ENCODE measurements at places on chromosomes 16 and 17.

DNA sequence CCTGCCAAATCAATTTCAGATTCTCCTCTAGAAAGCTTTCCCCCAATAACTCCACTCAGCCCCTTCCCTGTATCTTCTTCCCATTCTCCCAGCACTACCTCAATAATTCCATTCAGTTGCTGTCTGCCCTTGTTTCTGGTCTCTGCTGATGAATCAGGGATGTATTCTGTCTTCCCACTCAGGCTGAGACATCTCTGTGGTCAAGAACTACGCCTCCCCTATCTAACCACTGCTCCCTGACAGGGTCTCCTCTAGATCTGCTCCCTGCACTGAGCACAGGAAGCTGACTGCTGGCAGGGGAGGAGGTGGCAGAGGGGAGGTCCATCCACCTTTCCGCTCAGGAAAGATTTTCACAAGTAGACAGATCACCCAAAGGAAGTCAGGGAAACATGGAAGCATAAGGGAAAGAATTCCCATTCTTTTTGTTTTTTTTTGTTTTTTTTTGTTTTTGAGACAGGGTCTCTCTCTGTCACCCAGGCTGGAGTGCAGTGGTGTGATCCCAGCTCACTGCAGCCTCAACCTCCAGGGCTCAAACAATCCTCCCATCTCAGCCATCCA is 16.9 kb upstream of the SP2 start:
- DNase-seq: no peak

DNA sequence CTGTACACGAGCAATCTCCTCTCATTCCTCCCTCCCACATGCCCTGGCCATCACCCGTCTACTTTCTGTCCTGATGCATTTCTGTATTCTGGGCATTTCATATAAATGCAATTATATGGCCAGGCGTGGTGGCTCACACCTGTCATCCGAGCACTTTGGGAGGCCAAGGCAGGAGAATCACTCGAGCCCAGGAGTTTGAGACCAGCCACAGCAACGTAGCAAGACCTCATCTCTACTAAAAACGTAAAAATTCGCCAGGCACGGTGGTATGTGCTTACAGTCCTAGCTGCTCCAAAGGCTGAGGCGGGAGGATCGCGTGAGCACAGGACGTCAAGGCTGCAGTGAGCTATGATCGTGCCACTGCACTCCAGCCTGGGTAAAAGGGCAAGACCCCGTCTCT is 4.8 kb downstream of the MEAK7 start:
- no peak for DNase-seq

DNA sequence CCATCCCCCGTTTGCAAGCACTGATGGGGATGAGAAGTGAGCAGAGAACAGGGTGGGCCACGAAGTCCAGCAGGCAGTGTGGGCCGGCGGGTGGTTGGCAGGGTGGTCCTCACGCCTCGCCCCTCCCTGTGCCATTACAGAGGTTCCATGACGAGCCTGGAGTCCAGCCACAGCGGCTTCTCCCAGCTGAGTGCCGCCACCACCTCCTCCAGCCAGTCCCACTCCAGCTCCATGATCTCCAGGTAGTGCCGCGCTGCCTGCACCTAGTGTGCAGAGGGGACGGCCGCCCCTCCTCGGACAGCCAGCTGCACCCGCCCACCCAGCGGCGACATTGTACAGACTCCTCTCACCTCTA is 73.0 kb downstream of the SEC14L1 start:
- DNase-seq: no peak

DNA sequence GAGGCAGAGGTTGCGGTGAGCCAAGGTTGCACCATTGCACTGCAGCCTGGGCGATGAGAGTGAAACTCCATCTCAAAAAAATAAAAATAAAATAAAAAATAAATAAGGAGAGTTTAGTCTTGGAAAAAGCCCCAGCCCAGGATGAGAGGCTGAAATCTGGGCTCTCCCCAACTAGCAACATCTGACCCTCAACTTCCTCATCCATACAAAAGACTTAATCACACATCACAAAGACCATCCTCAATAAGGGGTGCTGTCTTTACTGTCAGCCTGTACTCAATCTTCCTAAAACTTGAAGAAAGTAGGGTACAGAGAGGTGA is 11.4 kb upstream of the SLC4A1 start:
- DNase-seq: no peak

GRCh38 chr17:79559111-79559887 is 51.6 kb downstream of the RBFOX3 start:
- no peak for DNase-seq

DNA sequence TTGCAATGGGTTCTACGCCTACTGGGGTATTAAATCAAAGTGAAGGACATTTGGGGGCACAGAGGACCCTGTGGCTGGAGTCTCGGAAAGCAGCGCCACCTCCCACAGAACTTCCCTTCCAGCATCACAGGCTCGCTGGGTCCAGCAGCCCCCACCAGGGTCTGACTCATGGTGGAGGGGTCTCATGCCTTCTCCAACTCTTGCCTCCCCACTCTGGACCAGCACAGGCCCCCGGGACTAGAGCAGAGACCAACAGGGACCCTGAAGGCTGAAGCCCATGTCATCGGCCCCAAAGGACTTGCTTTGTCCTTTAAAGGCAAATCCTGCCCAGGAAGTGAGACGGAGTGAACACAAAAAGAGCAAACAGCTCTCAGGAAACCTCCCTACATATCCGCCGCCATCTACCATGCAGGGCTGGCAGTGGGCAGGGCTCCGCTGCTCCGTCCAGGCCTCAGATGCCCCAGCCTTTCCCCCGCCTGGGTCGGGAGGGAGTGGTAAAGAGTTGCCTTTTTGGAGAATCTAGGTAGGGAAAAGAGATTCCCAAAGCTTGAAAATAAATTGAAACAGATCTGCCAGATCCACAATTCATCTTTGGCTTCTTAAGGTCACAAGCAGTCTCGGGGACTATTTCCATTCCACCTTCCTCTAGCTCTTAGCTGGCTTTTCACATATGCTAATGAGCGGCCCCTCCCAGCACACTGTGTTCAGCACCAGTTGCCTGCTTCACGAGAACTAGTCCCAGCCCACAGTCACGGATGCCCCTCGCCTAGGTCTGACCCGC is 2.1 kb upstream of the GPRC5C start:
- DNase-seq: no peak

DNA sequence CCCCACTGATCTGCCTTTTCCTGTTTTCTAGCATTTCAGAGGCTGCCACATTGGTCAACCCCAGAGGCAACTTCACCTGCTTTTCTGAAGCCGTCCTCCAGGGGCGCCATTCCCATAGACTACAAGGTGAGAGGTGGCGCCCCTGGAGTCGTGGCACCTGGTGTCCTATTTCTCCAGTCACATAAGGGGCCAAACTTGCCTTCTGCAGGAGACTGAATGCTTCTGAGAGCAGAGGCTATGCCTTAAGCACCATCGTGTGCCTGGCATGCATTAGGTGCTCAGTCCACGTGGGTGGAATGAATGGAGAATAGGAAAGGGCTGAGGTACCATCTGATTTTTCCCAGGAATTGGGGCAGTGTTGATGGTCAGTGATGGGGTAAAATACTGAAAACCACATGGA is 164.8 kb downstream of the HAPSTR1 start:
- no peak for DNase-seq

- no peak for DNase-seq
Measured at GRCh38 chr17:70357190-70357589, 187.9 kb downstream of the KCNJ2 start.

DNA sequence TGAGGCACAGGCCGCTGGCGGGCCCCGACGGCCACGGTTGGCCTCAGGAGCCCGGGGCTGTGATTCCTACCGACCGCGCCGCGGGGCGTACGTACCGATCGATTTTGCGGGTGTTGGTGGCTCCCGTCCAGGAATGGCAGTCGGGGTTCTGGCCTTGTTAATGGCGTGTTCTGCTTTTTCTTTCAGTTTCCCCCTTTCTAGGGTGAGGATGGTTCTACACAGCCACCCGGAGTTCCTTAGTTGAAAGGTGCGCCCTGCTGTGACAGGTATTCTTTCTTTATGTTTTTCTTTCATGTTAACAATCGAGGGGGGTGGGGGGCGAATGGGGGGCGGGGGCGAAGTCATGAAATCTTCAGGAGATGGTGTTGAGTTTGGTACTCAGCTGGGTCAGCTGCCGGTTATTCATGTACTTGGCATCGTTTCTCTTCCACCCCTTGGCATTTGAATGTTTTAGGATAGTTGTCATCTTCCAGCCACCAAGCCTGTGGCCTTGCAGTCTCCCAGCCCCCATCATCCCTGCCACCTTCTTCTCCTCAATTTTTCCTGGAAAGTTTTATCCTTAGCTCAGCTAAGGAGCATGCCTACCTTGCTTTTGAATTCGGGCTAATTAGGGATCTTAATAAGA is 802 bp downstream of the CYLD start:
- DNase-seq: no peak

DNA sequence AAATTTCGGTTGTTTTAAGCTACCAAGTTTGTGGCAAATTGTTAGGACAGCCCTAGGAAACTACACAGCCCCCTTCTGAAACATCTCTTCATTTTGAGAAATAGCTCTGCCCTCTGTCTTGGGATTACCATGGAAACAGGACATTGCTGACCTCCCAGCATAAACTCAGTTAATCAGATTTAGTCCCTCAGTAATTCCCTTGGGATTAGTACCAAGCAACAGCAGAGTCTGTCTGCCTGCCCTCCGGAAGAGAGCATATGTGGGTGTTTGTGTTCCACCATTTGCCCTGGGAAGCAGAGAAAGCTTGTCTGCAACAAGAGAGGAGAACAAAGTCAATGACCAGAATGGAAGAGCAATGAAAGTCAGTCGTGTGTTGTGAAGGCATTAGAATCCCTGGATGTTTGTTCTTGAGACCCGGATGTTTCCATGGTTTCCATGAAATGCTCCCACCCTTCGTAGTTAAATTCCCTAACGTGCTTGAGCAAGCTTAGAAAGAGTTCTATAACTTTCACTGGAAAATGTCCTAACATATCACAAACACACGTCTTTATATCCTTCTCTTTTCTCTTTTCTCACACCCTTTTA is 26.2 kb downstream of the NUDT7 start:
- no peak for DNase-seq

DNA sequence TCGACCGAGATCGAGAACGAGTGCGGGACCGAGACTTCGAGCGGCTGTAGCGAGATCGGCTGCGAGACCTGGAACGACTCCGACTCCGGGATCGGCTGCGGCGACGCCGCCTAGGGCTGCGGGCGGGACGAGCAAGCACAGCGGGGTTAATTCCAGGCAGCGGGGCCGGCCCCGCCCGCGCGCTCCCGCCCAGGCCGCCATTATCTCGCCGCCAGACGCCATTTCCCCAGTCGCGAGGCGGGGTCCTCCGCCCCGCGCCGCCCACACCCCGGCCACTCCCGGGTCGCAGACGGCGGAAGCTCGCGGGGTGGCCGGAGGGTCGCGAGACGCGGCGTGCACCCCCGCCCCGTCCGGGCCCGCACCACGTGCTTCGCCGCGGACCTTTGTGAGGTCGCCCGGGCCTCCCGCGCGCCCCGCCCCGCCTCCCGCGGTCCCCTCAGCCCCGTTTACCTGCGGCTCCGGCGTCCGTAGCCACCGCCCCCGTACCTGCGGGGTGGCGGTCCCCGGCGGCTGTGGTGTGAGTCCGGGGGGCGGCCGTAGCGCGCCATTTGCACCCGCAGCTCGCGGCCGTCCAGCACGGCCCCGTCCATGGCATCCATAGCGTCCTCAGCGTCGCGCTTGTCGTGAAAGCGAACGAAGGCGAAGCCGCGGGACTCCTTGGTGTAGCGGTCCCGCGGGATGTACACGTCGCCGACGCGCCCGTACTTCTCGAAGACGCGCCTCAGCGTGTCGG is 616 bp downstream of the SRSF2 start:
- DNase-seq: peak; percentile 27

All from amygdala (tissue), 56 donors.